ENCODE measurements at places on chromosomes 11 and 22.
A peak's percentile ranks its signal among the peaks of the same experiment; 100 is the strongest.

DNA sequence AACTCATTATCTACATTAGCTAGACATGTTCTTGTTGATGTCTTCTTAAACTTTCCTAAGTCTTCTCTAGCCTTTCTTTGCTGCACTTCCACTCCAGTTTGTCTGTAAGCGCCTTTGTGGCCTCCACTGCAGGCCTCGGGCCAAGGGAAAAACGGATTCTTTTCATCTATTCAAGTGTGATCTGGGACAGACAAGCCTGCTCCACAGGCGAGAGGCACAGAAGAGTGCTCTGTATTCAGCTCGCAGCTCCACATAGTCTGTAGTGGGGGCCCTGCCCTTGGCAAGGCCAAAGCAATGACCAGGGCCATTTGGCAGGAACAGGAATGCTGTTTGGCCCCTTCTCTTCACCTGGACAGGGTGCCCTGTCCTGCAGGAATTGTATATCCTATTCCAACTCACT is 84.1 kb upstream of the BARX2 start:
- DNase-seq = peak; percentile 88

DNA sequence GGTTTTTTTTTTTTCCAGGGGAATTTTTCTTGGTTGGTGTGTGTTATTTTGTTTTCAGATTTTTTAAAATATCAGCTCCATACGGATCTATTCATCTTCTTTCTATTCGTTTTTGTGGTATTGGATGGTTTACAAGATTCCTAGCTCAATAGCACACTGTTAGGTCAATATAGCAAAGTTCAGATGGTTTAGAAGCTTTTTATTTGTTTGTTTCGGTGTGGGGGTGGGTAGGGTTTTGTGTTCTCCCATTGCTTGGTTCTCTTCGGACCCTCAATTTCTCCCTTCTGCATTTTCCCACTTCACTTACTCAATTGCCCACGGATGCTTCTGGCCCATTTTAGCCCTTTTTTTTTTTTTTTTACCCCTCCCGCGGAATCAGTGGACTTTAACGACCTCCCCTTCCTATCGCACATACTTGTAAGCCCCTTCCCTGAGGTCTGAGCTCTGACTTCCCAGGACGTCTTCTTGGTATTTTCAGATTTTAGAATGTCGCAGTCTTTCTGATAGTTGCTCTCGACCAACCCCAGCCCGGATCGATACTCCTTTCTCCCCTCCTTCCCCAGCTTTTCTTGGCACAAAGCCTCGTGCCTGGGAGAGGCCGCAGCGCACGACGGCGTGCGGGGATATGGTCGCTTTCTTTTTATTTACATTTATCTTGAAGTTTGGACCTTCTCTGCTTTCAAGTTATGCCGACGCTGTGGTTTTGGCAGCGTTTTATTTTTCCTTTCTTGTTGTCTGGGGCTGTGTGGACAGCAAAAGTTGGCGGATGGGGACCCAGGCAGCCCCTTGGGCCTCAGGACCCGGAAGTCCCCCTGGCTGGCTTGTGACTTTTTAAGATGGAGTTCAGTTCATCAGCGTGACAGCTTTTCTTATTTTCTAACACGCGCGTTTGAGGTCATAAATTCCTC is 4.4 kb upstream of the SPDYC start:
- no peak for DNase-seq

- DNase-seq = no peak
Measured at GRCh38 chr22:19739448-19739895, 16.1 kb downstream of the GP1BB start.

GRCh38 chr11:2443881-2444820 is at the start of gene TRPM5:
Gene TRPM5 (minus strand): TSS chr11:2444514. CDS start chr11:2423036, 21,478 bp downstream.
- no peak for DNase-seq

DNA sequence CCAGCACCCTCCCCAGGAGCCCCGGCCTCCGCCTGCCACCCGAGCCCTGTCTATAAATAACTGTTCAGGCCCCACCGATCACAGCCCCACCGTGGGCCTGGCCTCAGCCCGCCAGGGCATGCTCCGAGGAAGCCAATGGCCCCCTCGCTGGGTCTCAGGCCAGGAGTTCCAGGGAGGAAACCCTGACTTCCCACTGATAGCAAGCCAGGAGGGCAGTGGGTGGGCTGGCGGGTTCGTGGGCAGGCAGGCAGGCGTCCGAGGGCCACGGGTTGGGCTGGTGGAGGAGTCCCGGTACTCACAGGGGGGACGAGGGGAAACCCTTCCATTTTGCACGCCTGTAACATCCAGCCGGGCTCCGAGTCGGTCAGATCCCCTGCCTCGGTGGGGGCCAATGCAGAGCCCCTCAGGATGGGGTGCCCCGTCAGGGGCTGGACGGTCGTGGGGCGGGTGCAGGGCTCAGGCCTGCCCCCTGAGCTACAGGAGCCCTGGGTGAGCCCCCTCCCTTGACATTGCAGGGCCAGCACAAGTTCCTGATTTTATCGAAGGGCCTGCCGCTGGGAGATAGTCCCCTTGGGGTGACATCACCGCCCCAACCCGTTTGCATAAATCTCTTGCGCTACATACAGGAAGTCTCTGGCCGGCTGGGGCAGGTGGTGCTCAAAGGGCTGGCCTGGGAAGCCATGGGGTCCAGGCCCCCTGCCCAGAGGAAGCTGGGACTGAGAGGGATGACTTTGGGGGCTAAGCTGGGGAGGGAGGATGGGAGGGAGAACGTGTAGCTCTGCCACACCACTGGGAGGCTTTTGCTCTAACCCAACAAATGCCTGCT is at the start of gene SPI1:
Gene SPI1 (minus strand): TSS at position 538 of the 826 bp plus-strand sequence. CDS start 194 bp downstream, at position 344.
- DNase-seq = no peak

DNA sequence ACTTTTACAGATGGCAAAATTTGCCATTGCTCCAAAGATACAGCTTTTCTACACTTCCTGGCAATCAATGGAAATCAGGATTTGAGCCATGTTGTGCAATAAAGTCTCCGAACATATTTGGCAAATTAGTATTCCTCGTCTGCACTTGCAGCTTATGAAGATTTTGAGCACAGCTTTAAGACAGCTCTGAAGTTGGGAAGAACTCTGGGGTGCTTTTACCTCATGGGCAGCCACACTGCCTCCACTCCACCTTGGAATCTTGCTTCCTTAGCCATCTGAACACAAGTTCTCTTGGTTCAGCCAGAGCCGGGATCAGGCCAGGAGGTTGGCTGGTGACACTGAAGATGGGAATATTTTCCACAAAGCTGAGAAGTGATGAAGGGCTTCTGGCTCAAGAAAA is 191.2 kb downstream of the CWF19L2 start:
- DNase-seq = no peak

Measured in brain (organoid and tissue), 16 donors.